ENCODE measurements at places on chromosomes 7 and 10.

GRCh38 chr7:20542594-20542993 is 72.9 kb upstream of the ABCB5 start:
- DNase-seq, result peak; percentile 19

GRCh38 chr7:22386206-22386858 is 29.4 kb upstream of the RAPGEF5 start:
- no peak for DNase-seq

- no peak for DNase-seq
Observed at GRCh38 chr7:142854372-142855113, at the start of gene EPHB6. EPHB6 (plus strand) TSS chr7:142855076; CDS start chr7:142863228, 8,152 bp downstream.

DNA sequence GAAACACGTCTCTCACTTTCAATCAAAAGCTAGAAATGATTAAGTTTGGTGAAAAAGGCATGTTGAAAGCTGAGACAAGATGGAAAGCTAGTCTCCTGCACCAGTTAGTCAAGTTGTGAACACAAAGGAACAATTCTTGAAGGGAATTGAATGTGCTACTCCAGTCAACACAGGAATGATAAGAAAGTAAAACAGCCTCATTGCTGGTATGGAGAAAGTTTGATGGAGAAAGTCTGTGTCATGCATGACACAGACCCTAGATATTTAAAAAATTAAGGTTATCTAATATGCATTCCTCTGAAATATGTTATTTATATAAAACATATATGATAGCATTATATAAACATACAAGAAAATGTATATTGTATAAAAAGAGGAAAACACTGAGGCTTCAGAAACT is 699.4 kb upstream of the FZD8 start:
- no peak for DNase-seq

DNA sequence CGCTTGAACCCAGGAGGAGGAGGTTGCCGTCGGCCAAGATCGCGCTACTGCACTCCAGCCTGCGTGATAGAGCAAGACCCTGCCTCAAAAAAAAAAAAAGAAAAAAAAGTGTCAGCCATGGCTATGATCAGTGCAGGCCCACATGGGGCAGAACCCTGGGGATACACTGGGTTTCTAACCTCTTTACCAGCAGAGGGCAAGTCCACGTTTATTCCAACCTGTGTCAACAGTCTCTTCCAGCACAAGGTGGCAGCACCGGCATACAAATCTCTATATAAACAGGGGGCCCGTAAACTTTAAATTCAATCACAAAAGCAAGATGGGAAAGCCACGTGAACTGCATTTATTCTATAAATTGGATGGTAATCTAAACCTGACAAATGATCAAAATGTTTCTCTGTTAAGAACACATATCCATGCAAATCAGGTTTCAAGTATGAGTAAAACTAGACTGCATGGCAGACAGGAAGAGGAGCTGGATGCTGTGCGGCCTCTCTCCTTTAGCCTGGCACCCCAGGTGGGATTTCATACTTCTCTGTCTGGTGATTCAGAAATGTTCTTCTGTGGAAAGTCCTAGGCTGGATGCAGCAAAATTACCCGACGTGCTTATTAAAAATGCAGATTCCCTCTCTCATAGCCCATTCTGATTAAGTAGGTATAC is 60.0 kb upstream of the STEAP1B start:
- DNase-seq, result peak; percentile 34

GRCh38 chr10:71911296-71911953 is 52.8 kb upstream of the CHST3 start:
- DNase-seq, result no peak

DNA sequence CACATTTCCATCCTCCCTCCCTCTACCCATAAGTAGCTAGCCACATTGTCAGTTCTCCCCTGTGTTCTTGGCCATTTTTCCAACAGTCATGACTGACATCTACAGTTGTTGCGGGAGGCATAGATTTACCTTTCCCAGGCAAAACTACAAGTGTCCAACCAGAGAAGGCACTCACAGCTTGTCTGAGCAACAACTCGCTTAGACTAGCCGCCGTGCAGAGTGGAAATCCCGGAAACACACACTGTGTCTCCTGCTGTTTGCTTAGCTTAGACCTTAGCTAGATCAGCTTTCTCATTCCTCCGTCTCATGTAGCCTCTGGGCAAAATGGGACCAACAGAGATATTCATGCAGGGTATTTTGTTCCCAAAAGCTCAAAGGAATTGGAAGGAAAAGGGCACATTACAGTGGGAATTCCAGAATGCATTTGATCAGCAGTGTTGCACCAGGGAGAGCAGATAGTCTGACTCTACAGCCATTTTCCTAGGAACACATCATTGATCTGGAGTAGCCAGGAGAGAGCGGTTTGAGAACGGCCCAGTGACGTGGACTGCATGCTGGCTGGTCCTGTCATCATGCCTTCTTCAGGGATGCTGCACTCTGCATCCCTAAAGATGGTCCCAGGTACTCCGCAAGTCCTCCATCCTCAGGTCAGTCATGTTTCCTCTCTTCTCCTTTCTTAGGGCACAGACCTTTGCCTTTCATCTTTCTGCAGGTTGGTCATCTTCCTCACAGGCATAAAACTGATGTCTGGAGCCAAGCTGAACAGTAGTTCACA is 89.4 kb downstream of the C10orf90 start:
- no peak for DNase-seq

DNA sequence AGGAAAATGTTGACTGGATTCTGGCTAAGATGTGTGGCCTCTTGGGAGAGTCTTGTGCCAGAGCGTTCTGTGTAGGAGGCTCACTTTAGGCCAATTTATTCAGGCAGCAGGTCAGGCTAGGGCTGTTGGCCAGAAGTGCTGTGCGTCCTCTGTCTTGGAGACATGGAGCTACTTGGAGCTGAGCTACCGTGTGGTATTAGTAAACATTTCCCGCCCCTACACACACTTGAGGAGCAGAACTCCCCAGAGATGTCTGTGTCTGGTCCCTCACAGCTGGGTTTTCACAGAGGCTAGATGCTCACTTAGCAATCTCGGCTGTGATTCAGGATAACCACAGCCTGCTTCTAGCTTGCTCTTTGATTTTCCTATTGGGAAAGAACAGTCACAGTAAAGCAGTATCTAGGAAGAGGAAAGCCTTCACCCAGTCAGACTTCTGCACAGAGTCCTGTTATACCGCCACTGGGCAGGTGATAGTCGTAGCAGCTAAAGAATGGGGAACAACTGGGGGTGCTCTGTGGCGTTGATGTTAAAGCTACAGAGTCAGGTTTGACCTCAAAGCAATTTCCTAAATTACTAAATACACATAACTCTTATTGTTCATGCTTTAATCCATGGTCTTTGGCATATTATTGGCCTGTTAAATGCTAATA is 86.7 kb downstream of the MDFIC start:
- DNase-seq, result peak; percentile 58

DNA sequence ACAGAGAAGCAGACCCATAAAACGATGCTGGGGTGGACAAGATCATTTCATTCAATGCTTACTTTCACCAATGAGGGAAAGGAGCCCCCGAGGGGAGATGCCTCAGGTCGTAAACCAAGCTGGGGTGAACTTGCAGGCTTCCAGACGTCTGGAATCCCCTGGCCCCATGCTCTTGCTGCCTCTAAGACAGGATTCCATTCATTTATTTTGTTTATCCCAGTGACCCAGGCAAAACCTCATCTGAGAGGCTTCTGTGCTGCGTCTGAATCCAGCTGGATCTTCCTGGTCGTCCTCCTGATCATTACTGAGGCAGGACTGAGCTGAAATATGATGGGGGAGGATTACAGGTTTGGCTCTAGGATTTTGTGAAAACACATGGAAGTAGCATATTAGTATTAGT is 182.9 kb downstream of the MYOF start:
- DNase-seq, result no peak

GRCh38 chr7:1944619-1945210 is 274.6 kb downstream of the ELFN1 start:
- DNase-seq, result no peak

DNA sequence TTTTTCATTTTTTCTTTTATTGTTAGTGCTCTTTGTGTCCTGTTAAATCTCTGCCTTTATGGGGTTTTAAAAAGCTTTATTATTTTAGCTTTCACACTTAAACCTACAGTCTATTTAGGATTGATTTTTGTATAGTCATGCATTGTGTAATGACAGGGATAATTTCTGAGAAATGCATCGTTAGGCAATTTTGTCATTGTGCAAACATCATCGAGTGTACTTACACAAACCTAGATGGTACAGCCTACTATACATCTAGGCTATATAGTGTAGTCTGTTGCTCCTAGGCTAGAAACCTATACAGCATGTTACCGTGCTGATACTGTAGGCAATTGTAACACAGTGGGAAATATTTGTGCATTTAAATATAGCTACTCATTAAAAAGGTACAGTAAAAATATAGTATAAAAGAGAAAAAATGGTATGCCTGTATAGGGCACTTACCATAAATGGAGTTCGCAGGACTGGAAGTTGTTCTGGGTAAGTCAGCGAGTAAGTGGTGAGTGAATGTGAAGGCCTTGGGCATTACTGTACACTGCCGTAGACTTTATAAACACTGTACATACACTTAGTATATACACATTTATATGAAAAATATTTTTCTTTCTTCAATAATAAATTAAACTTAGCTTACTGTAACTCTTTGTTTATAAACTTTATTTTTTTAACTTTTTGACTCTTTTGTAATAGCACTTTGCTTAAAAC is 16.0 kb downstream of the UBE2D1 start:
- no peak for DNase-seq

GRCh38 chr7:155441856-155442255 is 16.1 kb upstream of the EN2 start:
- no peak for DNase-seq

DNA sequence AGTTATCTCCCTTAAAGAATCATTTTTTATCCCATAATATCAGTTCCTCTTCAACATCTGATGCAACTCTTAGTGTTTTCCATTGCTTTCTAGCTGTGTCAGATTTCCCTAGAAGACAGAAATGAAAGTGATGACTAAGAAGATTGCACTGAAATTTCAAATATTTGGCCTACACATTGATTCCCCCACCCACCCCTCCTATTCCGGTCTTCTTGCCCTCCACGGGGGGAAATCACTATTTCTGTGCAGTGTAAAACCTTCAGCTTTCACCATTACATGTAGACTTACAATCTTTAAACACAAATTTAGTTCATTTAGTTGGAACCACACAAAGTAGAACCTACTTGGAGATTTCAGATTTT is 63.7 kb upstream of the IL6 start:
- no peak for DNase-seq

- DNase-seq, result no peak
Observed at GRCh38 chr10:101066146-101066895, 4.5 kb downstream of the KAZALD1 start.

- DNase-seq, result peak; percentile 37
Observed at GRCh38 chr10:44958196-44958897, 1.3 kb upstream of the RASSF4 start.

- no peak for DNase-seq
Observed at GRCh38 chr10:105024184-105024583, 383.1 kb downstream of the SORCS3 start.

GRCh38 chr7:38398725-38399321 is 125.4 kb upstream of the TARP start:
- no peak for DNase-seq

GRCh38 chr10:27655296-27655695 is 90.3 kb downstream of the MKX start:
- DNase-seq, result no peak

DNA sequence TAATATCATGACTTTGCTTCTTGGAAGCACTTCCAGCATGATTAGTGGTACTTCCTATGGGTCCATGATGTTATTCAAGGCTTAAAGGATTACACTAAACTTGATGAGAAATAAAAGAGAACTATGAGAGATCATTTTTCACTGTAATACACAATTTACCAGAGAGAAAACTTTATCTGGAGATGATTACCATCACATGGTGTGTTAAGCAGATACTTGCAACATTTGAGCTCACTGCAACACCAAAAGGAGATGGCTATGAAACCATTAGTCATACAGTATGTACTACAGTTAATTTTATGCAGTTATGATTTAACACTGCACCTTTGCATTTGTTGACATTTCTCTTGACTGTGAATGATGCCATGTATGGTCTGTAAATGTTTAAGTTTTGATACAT is 311.3 kb upstream of the AOAH start:
- DNase-seq, result no peak
